ENCODE measurements at places on chromosomes 3 and 15. TPM values are rescaled to one million over a fixed set of nuclear protein-coding genes. Genes with fewer than 3 reads are reported as not detected.

RBPMS2 gene
- total RNA-seq = not detected

POMGNT2 gene
- total RNA-seq = 7.6 TPM

RPL39L gene
- 18.8 TPM for total RNA-seq

ACOX2 gene
- total RNA-seq = not detected

TM6SF1 gene
- 16.3 TPM for total RNA-seq

CKMT1A gene
- not detected for total RNA-seq

MUC13 gene
- not detected for total RNA-seq

RHOA gene
- 441 TPM for total RNA-seq

TMEM212 gene
- not detected for total RNA-seq

SLC15A2 gene
- total RNA-seq = 3.7 TPM

DNA sequence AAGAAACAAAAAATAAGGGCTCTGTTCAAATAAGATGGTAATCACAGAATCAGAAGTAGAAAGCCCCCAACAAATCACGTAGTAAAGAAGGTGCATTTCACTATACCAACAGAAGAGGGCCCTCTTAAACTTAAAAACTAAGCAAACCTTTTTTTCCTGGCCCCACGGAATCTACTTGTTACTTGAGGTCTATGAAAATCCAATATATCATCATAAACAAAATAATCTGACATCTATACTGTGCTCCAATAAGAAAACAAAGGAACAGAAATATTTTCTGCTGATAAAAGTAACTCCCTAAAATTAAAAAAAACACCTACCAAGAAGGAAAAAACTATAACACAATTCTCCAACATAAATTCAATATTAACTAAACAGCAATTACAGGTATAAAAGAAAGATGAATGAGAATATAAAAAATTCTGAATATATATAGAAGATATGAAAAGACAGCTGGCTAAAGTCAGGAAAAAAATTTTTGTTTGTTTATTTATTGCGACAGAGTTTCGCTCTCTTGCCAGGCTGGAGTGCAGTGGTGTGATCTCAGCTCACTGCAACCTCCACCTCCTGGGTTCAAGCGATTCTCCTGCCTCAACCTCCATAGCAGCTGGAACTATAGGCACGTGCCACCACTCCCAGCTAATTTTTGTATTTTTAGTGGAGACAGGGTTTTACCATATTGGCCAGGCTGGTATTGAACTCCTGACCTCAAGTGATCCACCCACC, 81.8 kb downstream of the CLASP2 start:
- H3K27me3 ChIP-seq = no peaks in the 10 kb centered on the region
- H3K36me3 ChIP-seq = no peaks in the 10 kb centered on the region
- peaks cover 5% of the 10 kb centered on the region for H3K4me1 ChIP-seq
- no peak overlapping the region for H3K27ac ChIP-seq

- no peak overlapping the region for H3K27ac ChIP-seq
- no peaks in the 10 kb centered on the region for H3K27me3 ChIP-seq
- no peak overlapping the region for H3K4me3 ChIP-seq
Observed at GRCh38 chr3:60771766-60772165, 479.5 kb downstream of the FHIT start.

DNA sequence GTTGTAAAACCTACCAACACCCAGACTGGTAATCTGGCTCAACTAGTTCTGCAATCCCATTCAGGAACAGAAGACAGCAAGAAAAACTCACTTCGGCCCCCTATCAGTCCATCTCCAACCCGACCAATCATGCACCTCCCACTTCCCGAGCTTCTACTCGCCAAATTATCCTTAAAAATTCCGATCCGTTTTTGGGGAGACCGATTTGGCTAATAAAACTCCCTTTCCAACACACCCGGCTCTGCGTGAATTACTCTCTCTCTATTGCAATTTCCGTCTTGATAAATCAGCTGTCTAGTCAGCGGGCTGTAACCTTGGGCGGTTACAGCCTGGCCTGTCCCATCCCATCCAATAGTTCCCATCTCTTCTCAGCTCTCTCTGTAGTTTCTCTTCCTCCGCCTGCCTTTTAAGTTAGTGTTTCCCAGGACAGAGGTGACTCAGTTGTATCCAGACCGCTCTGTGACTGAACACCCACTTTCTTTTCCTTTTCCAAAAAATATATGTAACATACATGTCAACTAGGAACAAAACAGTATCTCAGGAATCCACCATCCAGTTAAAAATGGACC, 780 bp upstream of the ACAD9 start:
- peak overlapping the region; percentile 96 for H3K4me3 ChIP-seq
- H3K4me1 ChIP-seq = peaks cover 40% of the 10 kb centered on the region
- H3K27me3 ChIP-seq = no peaks in the 10 kb centered on the region
- H3K36me3 ChIP-seq = peaks cover 17% of the 10 kb centered on the region
- DNase-seq = no peak
- H3K27ac ChIP-seq = peak overlapping the region; percentile 92

GRCh38 chr3:101077361-101078011, 84.3 kb upstream of the ABI3BP start:
- peaks cover 7% of the 10 kb centered on the region for H3K27me3 ChIP-seq
- H3K4me1 ChIP-seq = no peaks in the 10 kb centered on the region
- no peak overlapping the region for H3K4me3 ChIP-seq
- no peaks in the 10 kb centered on the region for H3K36me3 ChIP-seq

DNA sequence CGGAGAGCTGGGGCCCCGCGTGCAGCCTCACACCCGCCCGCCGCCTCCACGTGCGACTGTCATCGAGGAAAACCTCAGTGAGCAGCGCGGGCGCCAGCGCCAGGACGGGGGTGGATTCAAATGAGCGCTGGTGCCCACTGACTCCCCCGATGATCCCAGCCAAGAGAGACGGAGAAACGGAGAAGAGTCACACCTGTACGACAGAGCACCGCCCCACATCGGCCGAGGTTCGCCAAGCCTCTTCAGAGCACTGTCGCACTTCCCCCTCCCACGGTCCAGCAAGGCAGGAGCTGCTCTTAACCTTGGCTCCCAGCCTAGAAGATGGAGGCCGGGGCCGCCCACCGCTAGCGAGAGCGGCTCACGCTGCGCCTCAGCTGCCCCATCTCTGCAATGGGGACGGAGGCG, 130.9 kb upstream of the IQSEC1 start:
- no peak overlapping the region for H3K27ac ChIP-seq
- no peaks in the 10 kb centered on the region for H3K36me3 ChIP-seq
- H3K27me3 ChIP-seq = peaks cover 50% of the 10 kb centered on the region

DNA sequence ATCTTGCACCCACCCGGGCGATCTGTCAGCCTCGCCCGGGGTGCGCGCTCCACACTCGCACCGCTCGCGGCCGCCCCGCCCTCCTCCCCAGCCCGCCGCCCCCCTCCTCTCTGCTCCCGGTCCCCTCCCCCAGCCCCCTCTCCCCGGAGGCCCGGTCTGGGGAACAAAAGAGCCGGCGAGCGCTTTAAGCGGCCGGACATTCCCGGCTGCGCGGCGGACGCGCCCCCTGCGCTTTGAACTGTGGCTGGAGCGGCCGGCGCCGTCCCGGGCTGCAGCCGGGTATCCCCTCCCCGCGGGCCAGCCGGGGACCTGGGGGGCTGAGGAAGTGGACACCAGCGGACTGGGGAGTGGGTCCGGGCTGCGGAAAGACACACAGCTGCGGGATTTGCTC, at the start of gene IGDCC3:
Gene IGDCC3 (minus strand): TSS at position 27 of the 391 bp plus-strand sequence. CDS start 214 bp downstream, outside the sequence.
- DNase-seq = no peak
- peak within 1 kb of the TSS; percentile 77 for H3K4me3 ChIP-seq
- H3K4me1 ChIP-seq = peaks cover 8% of the 10 kb centered on the region
- H3K27me3 ChIP-seq = peaks cover 86% of the 10 kb centered on the region
- no peak within 1 kb of the TSS for H3K27ac ChIP-seq

GRCh38 chr15:91864664-91865063, 11.2 kb downstream of the SLCO3A1 start:
- H3K27me3 ChIP-seq = no peaks in the 10 kb centered on the region
- peaks cover 13% of the 10 kb centered on the region for H3K36me3 ChIP-seq

DNA sequence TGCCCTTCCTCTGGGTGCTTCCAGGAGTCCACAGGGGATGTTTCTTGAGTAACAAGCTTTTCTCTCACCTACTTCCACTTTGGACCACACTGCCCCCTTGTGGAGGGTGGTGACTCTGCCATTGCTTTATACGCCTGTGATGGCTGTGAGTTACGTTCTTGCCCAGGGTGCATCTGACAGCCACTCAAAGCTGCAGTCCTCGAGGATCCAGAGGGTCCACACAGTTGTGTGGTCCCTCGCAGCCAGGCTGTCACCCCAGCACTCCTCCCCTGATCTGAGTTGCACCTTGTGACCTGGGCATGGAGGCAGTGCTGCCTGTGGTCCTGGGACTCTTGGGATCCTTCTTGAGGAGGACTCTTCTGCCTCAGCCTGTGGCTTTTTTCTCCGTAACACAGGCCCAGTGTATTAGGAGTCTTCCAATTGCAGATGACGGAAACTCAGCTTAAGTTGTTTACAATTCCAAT, 23.4 kb downstream of the FOXL2 start:
- H3K4me1 ChIP-seq = peaks cover 4% of the 10 kb centered on the region
- peaks cover 18% of the 10 kb centered on the region for H3K27me3 ChIP-seq
- peak; percentile 79 for DNase-seq
- no peak overlapping the region for H3K4me3 ChIP-seq
- no peak overlapping the region for H3K27ac ChIP-seq

DNA sequence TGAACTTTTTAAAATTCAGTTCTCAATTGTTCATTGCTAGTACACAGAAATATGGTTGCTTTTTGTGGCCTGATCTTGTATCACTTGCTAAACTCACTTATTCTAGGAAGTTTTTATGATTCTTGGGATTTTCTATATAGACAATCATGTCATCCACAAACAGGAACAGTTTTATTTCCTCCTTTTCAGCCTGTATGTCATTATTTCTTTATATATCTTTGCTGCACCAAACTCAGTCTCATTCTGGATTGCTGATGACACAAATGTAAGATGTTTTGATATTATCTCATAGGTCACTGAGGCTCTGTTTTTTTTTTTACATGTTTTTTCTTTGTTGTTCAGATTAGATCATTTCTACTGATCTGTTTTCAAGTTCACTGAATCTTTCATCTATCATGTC, 71.7 kb downstream of the TTBK2 start:
- peaks cover 4% of the 10 kb centered on the region for H3K4me1 ChIP-seq
- H3K27ac ChIP-seq = no peak overlapping the region
- H3K4me3 ChIP-seq = no peak overlapping the region

DNA sequence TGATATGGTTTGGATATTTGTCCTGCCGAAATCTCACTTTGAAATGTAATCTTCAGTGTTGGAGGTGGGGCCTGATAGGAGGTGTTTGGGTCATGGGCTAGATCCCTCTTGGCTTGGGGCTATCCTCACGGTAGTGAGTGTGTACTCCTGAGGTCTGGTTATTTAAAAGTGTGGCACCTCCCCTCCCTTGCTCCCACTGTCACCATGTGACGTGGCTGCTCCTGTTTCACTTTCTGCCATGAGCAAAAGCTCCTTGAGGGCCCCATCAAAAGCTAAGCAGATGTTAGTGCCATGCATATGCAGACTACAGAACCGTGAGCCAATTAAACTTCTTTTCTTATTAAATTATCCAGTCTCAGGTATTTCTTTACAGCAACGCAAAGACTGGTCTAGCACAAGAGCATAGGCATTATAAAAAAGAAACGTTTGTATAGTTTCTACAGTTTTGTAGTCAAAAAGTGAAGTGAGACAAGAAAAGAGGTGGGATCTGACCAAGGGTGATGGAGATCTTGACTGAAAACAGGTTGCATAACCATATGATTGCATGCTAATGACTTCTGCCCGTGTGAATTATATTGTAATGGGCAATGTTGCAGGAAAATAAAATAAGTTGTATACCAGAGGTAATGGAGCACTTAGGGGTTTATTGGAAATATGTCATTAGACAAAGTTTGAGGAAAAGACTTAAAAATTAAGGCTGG, 28.5 kb upstream of the CLASP2 start:
- H3K36me3 ChIP-seq = no peaks in the 10 kb centered on the region
- no peak overlapping the region for H3K27ac ChIP-seq
- no peak for DNase-seq
- no peak overlapping the region for H3K4me3 ChIP-seq
- peaks cover 8% of the 10 kb centered on the region for H3K27me3 ChIP-seq

- H3K4me1 ChIP-seq = peaks cover 7% of the 10 kb centered on the region
- peaks cover 42% of the 10 kb centered on the region for H3K27me3 ChIP-seq
- no peak overlapping the region for H3K27ac ChIP-seq
- no peak for DNase-seq
- H3K4me3 ChIP-seq = no peak overlapping the region
- H3K36me3 ChIP-seq = peaks cover 3% of the 10 kb centered on the region
Observed at GRCh38 chr15:78808550-78808949, 2.7 kb downstream of the ADAMTS7 start.

DNA sequence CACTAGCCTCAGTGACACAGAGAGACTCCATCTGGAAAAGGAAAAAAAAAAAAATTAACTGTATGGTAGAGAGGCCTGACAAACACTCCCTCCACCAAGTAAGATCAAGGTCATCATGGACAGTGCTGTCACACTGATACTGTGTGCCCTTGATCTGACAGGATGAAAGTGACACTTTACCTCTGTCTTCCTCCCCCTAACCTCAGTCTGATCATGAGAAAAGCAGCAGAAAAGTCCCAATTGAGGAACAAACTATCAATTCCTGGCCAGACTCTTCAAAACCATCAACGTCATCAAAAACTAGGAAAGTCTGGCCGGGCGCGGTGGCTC, 26.7 kb downstream of the PGPEP1L start:
- no peak overlapping the region for H3K4me3 ChIP-seq
- peaks cover 3% of the 10 kb centered on the region for H3K27me3 ChIP-seq
- no peak for DNase-seq
- H3K27ac ChIP-seq = no peak overlapping the region
- H3K4me1 ChIP-seq = no peaks in the 10 kb centered on the region
- no peaks in the 10 kb centered on the region for H3K36me3 ChIP-seq

- peaks cover 38% of the 10 kb centered on the region for H3K27me3 ChIP-seq
- peaks cover 4% of the 10 kb centered on the region for H3K4me1 ChIP-seq
- H3K27ac ChIP-seq = no peak overlapping the region
- H3K4me3 ChIP-seq = no peak overlapping the region
- no peaks in the 10 kb centered on the region for H3K36me3 ChIP-seq
Observed at GRCh38 chr15:72844067-72844466, 60.5 kb upstream of the ADPGK start.

- DNase-seq = no peak
- no peaks in the 10 kb centered on the region for H3K27me3 ChIP-seq
- H3K27ac ChIP-seq = no peak overlapping the region
Observed at GRCh38 chr3:196216681-196217211, 412 bp downstream of the SLC51A start.
